ENCODE measurements at places on chromosomes 2 and 18. TPM values are rescaled to one million over a fixed set of nuclear protein-coding genes. Genes with fewer than 3 reads are reported as not detected.

Gene NEUROD1
- not detected for total RNA-seq

DNA sequence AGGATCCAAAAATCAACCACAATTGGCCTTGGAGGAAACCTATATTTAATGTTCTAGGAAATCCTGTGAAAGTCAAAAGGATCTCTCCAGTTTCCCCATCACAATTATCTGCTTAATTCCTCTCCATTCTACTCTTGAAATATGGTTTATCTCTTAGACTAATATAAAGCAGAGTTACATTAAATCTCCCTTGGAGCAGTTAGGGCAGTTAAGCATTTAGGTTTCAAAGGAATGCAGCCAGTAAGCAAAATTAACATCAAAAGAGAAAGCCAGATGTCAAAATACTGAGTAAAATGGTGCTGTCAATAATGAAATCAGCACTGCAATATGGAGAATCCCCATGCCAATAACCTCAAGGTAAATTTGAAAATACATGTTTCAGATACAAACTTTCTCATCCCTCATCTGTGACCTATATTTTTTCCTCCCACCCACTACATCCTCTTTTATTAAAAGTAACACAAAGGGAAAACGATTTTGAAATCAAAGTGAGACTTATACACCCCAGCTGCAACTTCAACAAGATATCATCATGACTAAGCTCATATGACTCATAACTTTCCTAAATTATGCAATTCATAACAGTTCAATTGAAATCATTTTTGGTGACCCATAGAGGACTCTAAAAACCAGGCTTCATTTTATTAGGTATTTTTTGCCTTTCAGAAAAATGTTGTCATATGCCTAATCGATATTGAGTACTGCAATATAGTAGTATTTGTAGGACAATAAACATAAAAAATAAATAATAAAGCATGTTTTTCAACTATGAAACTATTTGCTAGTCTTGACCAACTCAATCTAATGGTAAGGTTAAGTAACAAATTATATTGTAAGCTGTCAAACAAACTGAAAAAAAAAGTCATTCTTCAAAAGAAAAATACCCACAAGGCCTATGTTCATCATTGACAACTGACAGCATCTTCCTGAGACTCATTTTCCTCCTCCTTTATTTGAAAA, 3.1 kb downstream of the ADAM17 start:
- no peak for DNase-seq

- DNase-seq, result no peak
Observed at GRCh38 chr18:394262-394986, 106.1 kb downstream of the COLEC12 start.

Gene GALR1
- not detected for total RNA-seq

Gene CXCR1
- not detected for total RNA-seq

DNA sequence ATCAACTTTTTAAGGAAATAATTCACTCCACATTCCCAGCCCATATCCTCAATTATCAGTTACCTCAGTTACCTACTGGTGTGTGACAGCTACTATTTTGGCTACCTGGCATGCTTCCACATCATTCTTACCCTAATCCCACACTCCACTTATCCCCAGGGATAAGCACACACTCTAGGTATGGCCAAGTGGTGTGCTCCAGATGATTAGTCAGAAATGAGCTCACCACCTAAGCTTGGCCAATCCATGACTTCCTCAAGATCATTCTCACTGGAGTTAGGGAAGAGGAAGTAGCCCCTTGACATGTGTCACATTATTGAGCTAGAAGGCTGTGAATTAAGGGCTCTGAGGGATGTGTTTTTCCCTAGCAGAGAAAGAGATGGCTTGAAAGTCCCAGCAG, 20.9 kb upstream of the SMAD4 start:
- DNase-seq, result no peak

GRCh38 chr2:68231061-68231372, 21.3 kb downstream of the PPP3R1 start:
- no peak for DNase-seq

- DNase-seq, result no peak
Observed at GRCh38 chr18:43578706-43579105, 301.4 kb upstream of the SYT4 start.

Gene SRD5A2
- total RNA-seq, result not detected

GRCh38 chr2:238322001-238322411, 1.7 kb downstream of the TRAF3IP1 start:
- no peak for DNase-seq

Gene SATB2
- 0.21 TPM for total RNA-seq

GRCh38 chr2:128345436-128346165, 26.9 kb upstream of the HS6ST1 start:
- DNase-seq, result no peak

GRCh38 chr2:160063879-160064612, 1.6 kb upstream of the PLA2R1 start:
- DNase-seq, result no peak

DNA sequence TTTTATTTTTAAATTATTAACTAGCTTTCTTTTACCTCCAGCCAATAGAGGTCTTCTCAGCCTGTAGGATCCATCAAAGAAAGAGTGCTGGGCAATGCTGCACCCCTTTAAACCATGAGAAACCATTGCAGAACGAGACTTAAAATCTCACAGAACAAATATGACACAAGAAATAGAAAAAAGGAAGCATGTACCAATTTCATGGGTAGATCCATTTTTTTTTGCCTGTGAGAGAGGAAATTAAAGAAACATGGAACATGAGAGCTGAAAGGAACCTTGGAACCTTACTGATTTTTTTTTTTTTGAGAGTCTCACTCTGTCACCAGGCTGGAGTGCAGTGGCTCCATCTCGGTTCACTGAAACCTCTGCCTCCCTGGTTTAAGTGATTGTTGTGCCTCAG, 14.0 kb downstream of the HRH4 start:
- DNase-seq, result no peak

DNA sequence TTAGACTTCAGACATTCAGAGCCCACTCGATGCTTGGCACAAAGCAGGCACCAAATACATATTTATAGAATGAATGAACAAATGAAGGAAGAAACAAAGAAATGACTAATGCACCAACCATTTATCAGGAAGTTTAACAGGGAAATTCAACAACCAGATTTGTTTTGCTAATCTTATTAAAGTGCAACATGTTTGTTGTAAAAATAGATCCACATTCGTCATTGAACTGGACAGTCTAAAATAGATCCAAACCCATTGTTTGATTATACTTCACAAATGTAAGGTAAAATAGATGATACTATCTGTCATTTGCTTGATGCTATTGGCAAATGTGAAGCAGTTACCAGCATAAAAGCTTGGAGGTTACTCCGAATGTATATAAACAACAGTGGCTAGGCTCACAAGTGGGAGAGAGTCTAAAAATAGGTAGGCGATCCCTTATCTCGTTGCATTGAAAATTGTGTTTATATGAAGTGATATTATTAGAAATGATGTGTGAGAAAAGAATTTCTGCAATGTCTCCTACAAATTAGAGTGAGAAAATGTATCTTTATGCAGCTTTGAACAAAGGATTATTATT, 246.2 kb downstream of the NEDD4L start:
- no peak for DNase-seq

Gene GPR45
- total RNA-seq, result not detected

GRCh38 chr2:26483957-26484565, 6.1 kb upstream of the OTOF start:
- DNase-seq, result no peak

GRCh38 chr18:25350489-25351251, 1.3 kb downstream of the ZNF521 start:
- no peak for DNase-seq

DNA sequence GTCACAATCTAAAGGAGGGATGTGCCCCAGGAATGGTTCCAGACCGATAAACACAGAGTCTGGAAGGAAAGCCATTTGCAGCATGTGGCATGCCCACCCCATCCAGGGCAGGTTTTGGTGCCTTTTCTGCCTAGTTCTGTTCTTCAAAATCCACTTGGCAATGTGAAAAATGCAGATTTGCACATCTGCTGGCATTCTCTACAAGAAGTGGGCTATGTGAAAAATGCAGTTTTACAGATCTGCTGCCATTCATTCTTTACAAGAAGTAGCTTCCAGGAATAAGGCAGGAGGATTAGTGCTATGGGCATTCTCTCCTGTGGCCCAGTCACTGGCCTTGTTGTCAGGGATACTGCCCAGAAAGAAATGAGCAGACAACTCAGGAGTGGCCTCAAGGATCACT, 68.1 kb downstream of the C1D start:
- DNase-seq, result no peak

- no peak for DNase-seq
Observed at GRCh38 chr18:35205199-35205712, 35.6 kb upstream of the ZNF397 start.

GRCh38 chr2:99953750-99954149, 188.6 kb downstream of the AFF3 start:
- DNase-seq, result no peak

GRCh38 chr2:21039979-21040467, 3.9 kb downstream of the APOB start:
- DNase-seq, result no peak

Gene PID1
- total RNA-seq, result not detected
